ENCODE measurements at places on chromosomes 12 and 14.

- peak overlapping the region; percentile 83 for H3K27ac ChIP-seq
- H3K4me1 ChIP-seq: peaks cover 28% of the 10 kb centered on the region
- H3K36me3 ChIP-seq: no peaks in the 10 kb centered on the region
- H3K4me3 ChIP-seq: peak overlapping the region; percentile 84
Observed at GRCh38 chr12:21852251-21852650, 77.7 kb upstream of the KCNJ8 start.

GRCh38 chr12:114678718-114679117 lies 5.3 kb downstream of the TBX3 start:
- peaks cover 59% of the 10 kb centered on the region for H3K4me1 ChIP-seq
- H3K27ac ChIP-seq: peak overlapping the region; percentile 100
- peaks cover 36% of the 10 kb centered on the region for H3K27me3 ChIP-seq
- H3K36me3 ChIP-seq: peaks cover 96% of the 10 kb centered on the region
- DNase-seq: no peak

DNA sequence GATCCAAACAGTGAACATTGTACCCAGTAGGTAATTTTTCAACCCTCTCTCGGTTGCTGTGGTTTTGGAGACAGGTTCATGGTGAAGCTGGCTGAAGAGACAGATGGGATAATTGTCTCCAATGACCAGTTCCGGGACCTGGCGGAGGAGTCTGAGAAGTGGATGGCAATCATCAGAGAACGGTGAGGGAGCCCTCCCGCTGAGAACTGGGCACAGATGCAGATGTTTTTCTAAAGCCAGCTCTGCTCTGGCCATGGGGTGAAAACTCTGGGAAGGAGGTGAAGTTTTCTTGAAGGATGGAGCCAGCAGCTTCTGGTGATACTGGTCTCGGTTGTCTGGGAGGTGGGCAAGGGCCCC lies 6.2 kb downstream of the KHNYN start:
- H3K27me3 ChIP-seq: peaks cover 4% of the 10 kb centered on the region
- H3K27ac ChIP-seq: peak overlapping the region; percentile 59
- H3K4me1 ChIP-seq: peaks cover 46% of the 10 kb centered on the region
- DNase-seq: no peak
- no peak overlapping the region for H3K4me3 ChIP-seq
- H3K36me3 ChIP-seq: peaks cover 33% of the 10 kb centered on the region

GRCh38 chr12:1918884-1919236 lies 408 bp upstream of the CACNA2D4 start:
- H3K27me3 ChIP-seq: peaks cover 24% of the 10 kb centered on the region
- no peaks in the 10 kb centered on the region for H3K36me3 ChIP-seq
- H3K27ac ChIP-seq: no peak overlapping the region
- H3K4me3 ChIP-seq: no peak overlapping the region

GRCh38 chr14:105881021-105881930 lies 354.9 kb downstream of the TMEM121 start:
- DNase-seq: no peak
- no peaks in the 10 kb centered on the region for H3K36me3 ChIP-seq
- H3K27me3 ChIP-seq: no peaks in the 10 kb centered on the region
- H3K4me1 ChIP-seq: no peaks in the 10 kb centered on the region
- H3K4me3 ChIP-seq: no peak overlapping the region
- H3K27ac ChIP-seq: no peak overlapping the region

GRCh38 chr12:54571193-54572188 lies 17.0 kb downstream of the PPP1R1A start:
- no peaks in the 10 kb centered on the region for H3K4me1 ChIP-seq
- no peak overlapping the region for H3K27ac ChIP-seq
- H3K36me3 ChIP-seq: no peaks in the 10 kb centered on the region
- no peak overlapping the region for H3K4me3 ChIP-seq
- H3K27me3 ChIP-seq: peaks cover 60% of the 10 kb centered on the region
- no peak for DNase-seq

GRCh38 chr12:75783093-75783877 lies 248.3 kb downstream of the PHLDA1 start:
- no peak overlapping the region for H3K27ac ChIP-seq
- H3K4me3 ChIP-seq: no peak overlapping the region
- H3K27me3 ChIP-seq: peaks cover under 1% of the 10 kb centered on the region
- DNase-seq: peak; percentile 11

DNA sequence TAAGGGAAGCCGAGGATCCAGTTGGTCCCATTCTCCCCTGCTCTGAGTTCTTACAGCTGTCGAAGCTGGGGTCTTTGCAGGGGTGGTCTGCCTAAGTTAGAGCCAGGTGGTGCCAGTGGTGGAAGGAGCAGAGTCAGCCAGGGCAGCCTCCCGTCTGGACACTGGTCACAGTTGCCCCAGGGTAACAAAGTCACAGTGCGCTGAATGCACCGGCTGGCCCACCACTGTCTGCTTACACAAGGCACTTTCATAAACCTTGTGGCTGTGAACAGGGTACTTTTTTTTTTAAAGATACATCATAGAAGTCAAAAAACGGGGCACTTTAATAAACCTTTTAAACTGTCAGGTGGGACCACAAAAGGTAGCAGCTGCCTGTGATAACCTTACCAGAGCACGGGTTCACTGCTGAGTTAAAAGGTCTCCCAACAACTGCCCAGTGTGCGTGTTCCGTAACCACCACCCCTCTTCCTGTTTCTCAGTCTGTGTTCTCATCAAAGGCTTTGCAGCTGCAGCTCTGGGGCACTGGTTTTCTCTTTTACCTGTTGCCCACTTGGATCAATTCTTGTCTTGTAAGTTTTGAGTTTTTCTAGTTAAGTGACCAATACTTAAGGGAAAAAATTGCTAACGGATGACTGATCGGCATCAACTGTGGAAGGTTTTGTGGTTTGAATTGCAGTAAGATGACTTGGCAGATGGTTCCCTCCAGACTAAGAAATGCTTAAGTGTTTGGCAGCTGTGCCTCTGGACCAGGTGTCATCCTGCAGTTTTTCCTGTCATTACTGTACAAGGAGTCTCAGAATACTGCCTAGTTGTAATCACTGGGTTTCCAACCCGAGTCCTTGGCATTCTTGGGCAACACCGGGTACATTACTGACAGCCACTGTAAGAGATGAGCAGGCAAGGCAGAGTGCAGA lies 55.9 kb downstream of the DYNC1H1 start:
- peak overlapping the region; percentile 52 for H3K4me3 ChIP-seq
- H3K27me3 ChIP-seq: peaks cover 18% of the 10 kb centered on the region
- peak; percentile 85 for DNase-seq
- H3K36me3 ChIP-seq: peaks cover 67% of the 10 kb centered on the region
- peaks cover 20% of the 10 kb centered on the region for H3K4me1 ChIP-seq
- H3K27ac ChIP-seq: peak overlapping the region; percentile 84

DNA sequence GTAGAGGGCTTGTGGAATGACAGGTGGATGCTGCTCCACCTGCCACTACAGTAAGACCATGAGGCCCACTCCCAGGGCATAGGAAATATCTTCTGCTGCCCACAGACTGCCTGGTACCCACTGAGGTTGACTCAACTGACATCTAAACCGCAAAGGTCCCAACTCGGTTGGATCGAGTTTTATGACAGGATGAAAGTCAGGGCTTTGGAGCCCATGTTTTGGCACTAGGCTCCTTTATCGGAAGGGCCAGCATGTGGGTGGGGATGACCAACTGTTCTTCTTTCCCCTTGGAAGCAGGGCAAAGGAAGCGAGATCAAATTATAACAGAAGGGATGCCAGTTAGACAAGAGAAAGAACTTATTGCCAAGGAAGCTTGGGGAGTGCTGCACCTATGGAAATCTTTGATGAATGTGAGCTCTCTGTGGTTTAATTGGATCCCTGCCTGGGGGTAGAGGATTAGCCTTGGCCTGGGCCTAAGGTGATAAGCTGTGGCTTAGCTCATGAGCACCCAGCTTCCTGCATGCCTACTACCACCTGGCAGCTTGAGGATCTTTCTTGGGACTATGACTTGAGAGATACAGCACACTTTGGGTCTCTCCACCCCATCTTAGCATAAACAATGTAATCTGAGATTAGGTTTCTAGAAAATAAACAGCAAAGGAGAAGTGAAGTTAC lies 121.8 kb downstream of the KCNA5 start:
- no peak overlapping the region for H3K27ac ChIP-seq
- peaks cover 6% of the 10 kb centered on the region for H3K27me3 ChIP-seq
- no peak overlapping the region for H3K4me3 ChIP-seq
- H3K4me1 ChIP-seq: peaks cover 70% of the 10 kb centered on the region
- DNase-seq: no peak

DNA sequence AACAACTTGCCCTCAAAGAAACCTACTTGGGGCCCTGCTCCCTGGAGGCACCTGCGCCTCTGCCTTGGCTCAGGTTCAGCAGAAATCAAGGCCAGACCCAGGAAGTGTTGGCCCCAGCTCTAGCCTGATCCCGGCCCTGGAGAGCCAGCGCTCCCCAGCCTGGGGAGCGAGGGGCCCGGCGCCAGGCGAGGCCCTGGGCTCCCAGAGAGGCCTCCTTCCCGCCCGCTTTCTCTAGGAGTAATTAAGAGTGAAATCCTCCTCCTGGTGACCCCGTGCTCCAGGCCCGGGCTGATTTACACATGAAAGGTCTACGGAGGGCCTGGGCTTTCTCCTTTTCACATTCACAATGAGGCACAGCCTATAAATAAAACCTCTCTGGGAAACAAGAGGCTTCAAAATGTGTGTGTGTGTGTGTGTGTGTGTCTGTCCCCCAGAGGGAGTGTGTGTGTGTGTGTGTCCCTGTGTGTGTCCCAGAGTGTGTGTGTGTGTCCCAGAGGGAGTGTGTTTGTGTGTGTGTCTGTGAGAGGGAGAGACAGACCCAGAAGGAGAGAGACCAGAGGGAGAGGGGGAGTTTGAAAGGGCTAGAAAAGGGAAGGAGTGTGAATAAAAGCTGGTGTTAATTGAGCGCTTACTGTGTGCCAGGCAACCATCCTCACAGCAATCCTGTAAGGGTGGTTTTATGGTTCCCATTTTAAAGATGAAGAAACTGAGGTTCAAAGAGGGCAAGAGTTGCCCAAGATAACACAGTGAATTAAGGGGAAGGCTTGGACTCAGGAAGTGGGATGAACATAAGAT lies 23.8 kb upstream of the COX6A1 start:
- H3K27me3 ChIP-seq: peaks cover 15% of the 10 kb centered on the region
- no peaks in the 10 kb centered on the region for H3K4me1 ChIP-seq
- no peak overlapping the region for H3K4me3 ChIP-seq
- DNase-seq: no peak
- H3K36me3 ChIP-seq: no peaks in the 10 kb centered on the region

DNA sequence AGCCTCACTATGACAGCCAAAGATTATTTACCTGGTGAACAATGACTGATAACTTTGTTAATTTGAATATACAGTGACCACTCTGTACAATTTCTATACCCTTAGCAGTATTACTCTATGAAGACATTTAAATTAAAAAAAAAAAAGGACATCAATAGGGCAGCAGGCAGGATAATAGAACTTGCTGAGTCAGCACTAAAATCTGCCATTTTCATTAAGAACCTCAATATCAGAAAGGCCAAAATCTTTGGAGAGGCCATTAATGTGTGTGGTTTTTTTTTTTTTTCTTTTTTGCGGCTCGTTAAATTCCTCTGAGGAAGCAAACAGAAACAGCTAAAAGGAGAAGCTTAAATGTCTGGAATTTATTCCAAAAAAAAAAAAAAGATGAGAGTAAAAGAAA lies 73.7 kb downstream of the FOXN3 start:
- H3K36me3 ChIP-seq: peaks cover 14% of the 10 kb centered on the region
- no peak for DNase-seq
- H3K27ac ChIP-seq: no peak overlapping the region
- no peaks in the 10 kb centered on the region for H3K27me3 ChIP-seq
- no peak overlapping the region for H3K4me3 ChIP-seq

Data from HFFc6 (cell line).